Heart left ventricle (tissue), 16 donors: ENCODE measurements at places on chromosomes 11 and 22. TPM values are rescaled to one million over a fixed set of nuclear protein-coding genes. Genes with fewer than 3 reads are reported as not detected.

DNA sequence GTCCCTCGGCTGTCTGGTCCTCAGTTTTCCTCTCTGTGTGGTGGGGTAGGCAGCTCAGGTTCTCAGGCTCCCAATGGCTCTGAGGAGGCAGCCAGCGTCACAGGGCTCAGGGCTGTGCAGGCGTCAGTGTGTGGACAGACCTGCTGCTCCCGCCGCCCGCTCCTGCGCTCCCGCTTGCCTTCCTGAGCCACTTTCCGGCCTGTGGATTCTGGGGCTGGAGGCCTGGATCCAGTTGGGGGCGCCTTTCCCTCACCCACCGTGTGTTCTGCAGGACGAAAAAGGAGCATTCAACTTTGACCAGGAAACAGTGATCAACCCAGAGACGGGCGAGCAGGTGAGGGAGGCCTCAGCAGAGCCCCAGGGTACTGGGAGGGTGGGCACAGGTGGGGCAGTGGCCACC lies 14.7 kb downstream of the DPP3 start:
- no peak overlapping the region for H3K4me3 ChIP-seq
- no peaks in the 10 kb centered on the region for H3K27me3 ChIP-seq
- no peaks in the 10 kb centered on the region for H3K4me1 ChIP-seq
- no peak overlapping the region for H3K27ac ChIP-seq
- peaks cover 75% of the 10 kb centered on the region for H3K36me3 ChIP-seq

DNA sequence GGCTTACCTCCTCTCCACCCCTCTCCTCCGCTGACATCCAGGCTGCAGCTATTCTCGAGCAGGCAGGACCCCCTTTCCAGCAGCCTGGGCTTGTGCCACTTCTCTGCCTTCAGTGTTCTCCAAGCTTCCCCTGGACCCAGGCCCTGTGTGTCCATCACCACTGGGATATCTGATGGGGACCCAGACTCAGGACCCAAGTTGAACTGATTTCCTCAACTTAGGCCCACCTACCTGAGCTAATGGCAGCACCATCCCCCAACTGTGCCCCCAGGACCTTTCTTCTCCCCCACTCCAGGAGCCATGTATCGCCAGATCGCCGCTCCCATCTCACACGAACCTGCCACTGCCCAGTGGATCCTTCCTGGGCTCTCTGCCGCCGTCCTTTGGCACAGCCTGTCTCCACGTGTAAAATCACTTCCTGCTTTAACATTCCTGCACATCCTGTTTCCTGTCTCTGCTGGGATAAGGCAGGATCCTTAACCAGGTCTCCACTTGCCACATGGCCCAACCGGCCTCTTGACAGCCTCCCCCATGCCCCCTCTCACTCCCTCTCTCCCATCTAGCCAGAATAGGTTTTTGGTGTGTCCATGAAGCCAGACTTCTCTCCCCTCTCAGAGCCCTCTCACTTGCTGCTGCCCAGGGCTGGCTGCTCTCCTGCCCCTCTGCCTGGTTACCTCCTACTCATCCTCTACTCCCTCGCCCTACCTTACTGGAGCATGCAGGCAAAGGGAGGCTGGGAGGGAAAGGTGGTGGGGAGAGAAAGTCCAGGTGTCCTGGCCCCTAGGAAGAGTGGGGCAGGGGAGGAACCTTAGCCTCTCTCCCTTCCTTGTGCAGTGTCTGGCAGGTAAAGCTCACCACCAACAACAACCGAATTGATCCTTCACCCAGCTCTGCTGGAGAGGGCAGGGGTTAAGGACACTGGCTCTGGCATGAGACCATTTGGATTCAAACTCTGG lies 9.4 kb downstream of the SPATA19 start:
- no peak for DNase-seq
- H3K36me3 ChIP-seq: no peaks in the 10 kb centered on the region
- H3K27me3 ChIP-seq: peaks cover 16% of the 10 kb centered on the region
- no peaks in the 10 kb centered on the region for H3K4me1 ChIP-seq
- H3K27ac ChIP-seq: no peak overlapping the region
- H3K4me3 ChIP-seq: no peak overlapping the region

Gene TESMIN
- total RNA-seq: 0.12 TPM

DNA sequence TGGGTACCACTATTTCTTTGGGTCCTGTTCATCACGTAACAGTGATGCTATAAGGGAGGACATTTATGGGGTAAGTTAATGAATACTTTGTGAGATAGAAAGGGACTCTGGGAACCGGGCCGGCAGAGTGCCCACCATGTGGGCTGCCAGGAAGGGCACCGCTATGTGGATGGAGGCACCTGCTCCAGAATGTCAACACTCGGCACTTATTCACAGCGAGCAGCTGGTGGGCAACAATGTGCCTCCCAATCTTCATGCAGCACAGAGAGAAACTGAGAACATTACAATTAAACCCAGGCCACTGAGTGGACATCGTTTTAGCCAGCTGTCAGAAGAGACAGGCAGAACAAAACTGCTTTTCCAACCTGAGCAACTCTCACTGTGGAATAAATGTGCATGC lies 15.8 kb upstream of the ELFN2 start:
- no peaks in the 10 kb centered on the region for H3K36me3 ChIP-seq
- H3K4me3 ChIP-seq: no peak overlapping the region
- no peaks in the 10 kb centered on the region for H3K4me1 ChIP-seq

DNA sequence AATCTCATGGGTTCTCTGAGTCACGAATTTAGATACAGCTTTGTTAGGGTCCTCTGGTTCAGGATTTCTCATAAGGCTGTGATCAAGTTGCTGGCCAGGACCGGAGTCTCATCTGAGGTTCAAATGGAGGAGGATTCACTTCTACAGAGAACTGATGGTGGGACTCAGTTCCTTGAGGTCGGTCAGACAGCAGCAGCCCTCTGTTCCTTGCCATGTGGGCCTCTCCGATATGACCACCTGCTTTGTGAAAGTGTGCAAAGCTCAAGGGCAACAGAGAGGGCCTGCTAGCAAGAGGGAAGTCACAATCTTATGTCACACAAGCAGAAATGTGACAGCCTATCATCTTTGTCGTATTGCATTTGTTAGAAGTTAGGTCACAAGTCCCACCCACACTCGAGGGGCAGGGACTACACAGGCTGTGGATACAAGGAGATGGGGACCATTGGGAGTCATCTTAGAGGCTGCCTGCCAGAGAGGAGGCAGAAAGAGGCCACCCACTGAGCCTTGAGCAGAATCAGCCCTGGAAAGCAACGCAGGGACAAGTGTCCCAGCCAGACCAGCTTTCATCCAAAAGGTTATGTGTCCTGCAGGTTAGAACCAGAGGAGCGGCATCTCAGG lies 34.5 kb downstream of the RPUSD4 start:
- H3K4me3 ChIP-seq: no peak overlapping the region
- H3K27me3 ChIP-seq: no peaks in the 10 kb centered on the region
- H3K36me3 ChIP-seq: no peaks in the 10 kb centered on the region

DNA sequence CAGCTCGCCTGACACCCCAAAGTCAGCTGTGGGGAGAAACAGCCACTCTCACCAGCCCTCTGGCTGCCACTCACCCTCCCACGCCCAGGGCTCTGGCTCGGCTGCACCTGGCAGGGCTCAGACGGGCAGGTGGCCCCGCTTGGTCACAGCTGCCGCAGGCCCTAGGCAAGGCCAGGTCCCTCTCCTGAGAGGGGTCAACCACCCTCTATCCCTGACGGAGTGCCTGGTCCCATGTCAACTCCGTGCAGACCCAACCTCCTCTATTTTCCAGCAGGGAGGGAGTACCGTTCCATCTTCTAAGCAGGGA lies 1.9 kb downstream of the MAP4K2 start:
- H3K4me3 ChIP-seq: no peak overlapping the region
- peaks cover 28% of the 10 kb centered on the region for H3K4me1 ChIP-seq
- no peak for DNase-seq
- H3K36me3 ChIP-seq: peaks cover 26% of the 10 kb centered on the region
- H3K27me3 ChIP-seq: no peaks in the 10 kb centered on the region
- peak overlapping the region; percentile 95 for H3K27ac ChIP-seq

Gene KRTAP5-11
- total RNA-seq: not detected

DNA sequence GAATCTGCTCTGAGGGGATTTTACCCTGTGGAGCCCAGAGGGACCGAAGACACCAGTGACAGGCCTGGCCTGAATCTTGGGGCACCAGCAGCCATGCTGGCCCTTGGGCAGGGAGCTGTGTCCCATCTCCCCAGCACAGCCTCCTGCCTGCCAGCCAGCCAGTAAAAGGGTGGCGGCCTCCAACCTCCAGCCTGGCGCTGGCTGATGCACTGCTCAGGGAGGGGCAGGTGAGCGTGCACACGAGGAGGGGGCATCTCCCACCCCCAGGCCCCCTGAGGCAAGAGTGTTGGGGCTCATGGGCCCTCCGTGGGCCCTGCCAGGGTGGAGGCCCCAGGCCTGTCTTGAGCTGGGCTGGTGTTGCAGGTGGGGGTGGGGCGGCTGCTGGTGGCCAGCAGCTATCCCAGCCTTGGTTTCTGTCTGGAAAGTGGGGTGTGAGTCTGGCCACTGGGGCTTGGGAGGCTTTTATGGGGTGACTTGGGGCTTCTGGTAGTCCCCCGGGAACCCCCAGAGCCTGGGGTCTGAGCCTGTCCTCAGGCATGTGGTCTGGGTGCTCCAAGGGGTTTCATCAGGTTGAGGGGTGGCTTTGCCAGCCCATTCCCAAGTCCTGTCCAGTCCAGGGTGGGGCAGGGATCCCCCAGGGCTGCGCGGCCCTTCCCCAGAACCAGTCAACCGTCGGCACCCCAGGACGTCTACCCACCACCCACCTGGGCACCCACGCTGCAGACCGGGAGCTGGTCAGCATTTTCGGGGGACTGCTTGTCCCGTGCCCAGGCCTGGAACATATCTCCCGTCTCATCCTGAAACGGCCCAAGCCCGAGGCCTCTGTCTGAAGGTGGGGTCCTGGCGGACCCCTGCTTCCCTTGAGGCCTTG lies 17.8 kb downstream of the TSPAN4 start:
- peaks cover 26% of the 10 kb centered on the region for H3K36me3 ChIP-seq
- peaks cover 42% of the 10 kb centered on the region for H3K4me1 ChIP-seq
- no peak for DNase-seq
- no peaks in the 10 kb centered on the region for H3K27me3 ChIP-seq
- no peak overlapping the region for H3K27ac ChIP-seq
- no peak overlapping the region for H3K4me3 ChIP-seq

- no peaks in the 10 kb centered on the region for H3K4me1 ChIP-seq
- no peaks in the 10 kb centered on the region for H3K36me3 ChIP-seq
- H3K4me3 ChIP-seq: no peak overlapping the region
- no peak for DNase-seq
- no peak overlapping the region for H3K27ac ChIP-seq
Observed at GRCh38 chr22:48553119-48553518, 1274.6 kb downstream of the BRD1 start.

DNA sequence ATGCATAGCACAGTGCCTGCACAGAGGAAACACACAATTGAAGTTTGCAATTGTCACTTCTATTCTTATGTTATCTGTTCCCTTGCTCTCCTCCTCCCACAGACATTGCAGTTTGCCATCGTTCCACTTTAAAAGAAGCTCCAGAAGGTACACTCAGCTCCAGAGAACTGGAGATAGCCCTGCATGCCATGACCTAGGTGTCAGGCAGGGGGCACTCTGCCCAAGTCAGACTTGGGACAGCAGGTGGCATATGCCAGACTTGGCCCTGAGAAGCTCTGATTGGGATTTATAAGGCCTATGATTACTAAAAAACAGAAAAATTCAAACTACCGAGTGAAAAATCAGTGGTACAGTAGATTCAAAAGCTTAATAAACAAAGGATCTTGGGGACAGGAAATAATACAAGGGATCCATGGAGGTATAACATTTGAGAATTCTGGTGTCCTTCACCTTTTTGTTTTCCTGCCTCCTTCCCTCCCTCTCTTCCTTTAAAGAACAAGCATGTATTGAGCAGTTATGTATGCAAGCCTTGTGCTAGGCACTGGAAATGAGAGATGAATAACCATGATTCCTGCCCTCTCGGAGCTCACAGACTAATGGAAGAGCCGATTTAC lies 40.0 kb downstream of the TENM4 start:
- no peak overlapping the region for H3K4me3 ChIP-seq
- H3K27ac ChIP-seq: no peak overlapping the region
- no peaks in the 10 kb centered on the region for H3K27me3 ChIP-seq
- H3K4me1 ChIP-seq: no peaks in the 10 kb centered on the region
- DNase-seq: no peak

Gene GAL
- 0.35 TPM for total RNA-seq

- peaks cover 3% of the 10 kb centered on the region for H3K4me1 ChIP-seq
- no peaks in the 10 kb centered on the region for H3K27me3 ChIP-seq
- DNase-seq: no peak
- H3K36me3 ChIP-seq: no peaks in the 10 kb centered on the region
- no peak overlapping the region for H3K4me3 ChIP-seq
- H3K27ac ChIP-seq: peak overlapping the region; percentile 43
Observed at GRCh38 chr11:36230779-36231699, 58.2 kb downstream of the COMMD9 start.

GRCh38 chr22:36327922-36328551 lies 59.7 kb downstream of the MYH9 start:
- peak overlapping the region; percentile 98 for H3K27ac ChIP-seq
- no peak overlapping the region for H3K4me3 ChIP-seq
- no peaks in the 10 kb centered on the region for H3K27me3 ChIP-seq

GRCh38 chr11:129946965-129947364 lies 51.6 kb upstream of the NFRKB start:
- H3K4me1 ChIP-seq: peaks cover 4% of the 10 kb centered on the region
- no peak overlapping the region for H3K27ac ChIP-seq
- no peak for DNase-seq
- no peak overlapping the region for H3K4me3 ChIP-seq
- H3K27me3 ChIP-seq: no peaks in the 10 kb centered on the region

DNA sequence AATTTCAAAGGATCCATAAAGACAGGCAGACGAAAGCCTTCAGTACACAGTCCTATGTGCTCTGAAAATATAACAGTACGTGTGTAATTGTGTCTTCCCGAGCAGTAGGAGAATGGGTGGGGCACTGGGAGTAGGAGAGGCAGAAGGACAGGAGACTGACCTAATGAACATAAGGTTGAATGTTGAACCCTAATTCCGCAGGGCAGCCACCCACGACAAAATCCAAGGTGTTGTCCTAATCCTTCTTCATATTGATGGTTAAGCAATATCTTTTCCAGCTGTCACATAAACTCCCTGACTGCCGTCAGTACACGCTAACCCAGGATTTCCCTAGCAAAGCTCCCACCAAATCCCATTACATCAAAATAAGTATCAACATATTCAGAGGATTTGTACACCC lies 34.5 kb downstream of the SPATA19 start:
- DNase-seq: no peak
- H3K27me3 ChIP-seq: peaks cover 12% of the 10 kb centered on the region
- no peak overlapping the region for H3K27ac ChIP-seq

Gene TRPC6
- 0.25 TPM for total RNA-seq

Gene OR52N4
- total RNA-seq: not detected

Gene MGAT3
- total RNA-seq: 4.7 TPM

Gene POTEH
- not detected for total RNA-seq

GRCh38 chr11:74403607-74404321 lies 5.5 kb upstream of the PGM2L1 start:
- no peak overlapping the region for H3K27ac ChIP-seq
- H3K4me1 ChIP-seq: no peaks in the 10 kb centered on the region
- H3K4me3 ChIP-seq: no peak overlapping the region

Gene CLCF1
- total RNA-seq: 3.7 TPM

Gene MMP7
- total RNA-seq: not detected

Gene AMBRA1
- 18.0 TPM for total RNA-seq

DNA sequence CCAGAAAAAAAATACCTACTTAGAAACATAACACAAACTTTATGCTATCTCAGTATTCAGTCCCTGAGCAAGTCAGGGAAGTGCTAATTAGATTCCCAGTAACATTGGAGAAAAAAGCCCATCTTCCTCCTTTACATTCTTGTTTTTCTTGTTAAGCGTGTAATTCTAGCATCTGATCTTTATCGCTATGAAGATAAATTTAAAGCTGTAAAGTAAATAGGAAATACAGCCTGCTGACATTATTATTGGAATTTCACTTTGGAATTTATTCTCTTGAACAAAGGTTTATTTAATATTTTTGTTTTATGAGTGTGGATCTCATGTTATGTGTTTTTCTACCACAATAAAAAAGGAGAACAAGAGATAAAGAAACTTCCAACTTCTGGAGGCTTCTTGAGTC lies 13.9 kb downstream of the ALKBH3 start:
- H3K27ac ChIP-seq: no peak overlapping the region
- no peaks in the 10 kb centered on the region for H3K27me3 ChIP-seq
- H3K4me3 ChIP-seq: no peak overlapping the region
- no peaks in the 10 kb centered on the region for H3K4me1 ChIP-seq
